ENCODE measurements at places on chromosomes 2 and 18.

DNA sequence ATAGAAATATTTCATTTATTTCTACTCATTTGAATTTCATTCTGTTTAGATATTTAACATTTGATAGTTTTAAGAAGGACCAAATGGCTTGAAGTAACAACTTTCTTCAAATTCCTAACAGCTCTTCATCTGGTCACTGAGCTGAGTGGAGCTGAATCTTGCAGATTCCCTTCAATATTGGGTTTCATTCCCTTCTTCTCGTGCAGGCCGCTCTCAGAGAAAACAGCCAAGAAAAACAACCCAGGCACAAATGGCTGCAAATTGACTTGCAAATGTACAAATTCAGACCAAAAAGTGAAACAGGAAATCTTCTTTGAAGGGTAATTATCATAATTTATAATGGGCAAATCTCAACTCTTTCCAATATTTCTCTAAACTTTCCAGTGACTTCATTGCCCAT, 30.3 kb upstream of the GCG start:
- DNase-seq, result no peak

GRCh38 chr2:8203364-8203763, 478.5 kb upstream of the ID2 start:
- no peak for DNase-seq

GRCh38 chr2:47189635-47190034, 34.5 kb upstream of the STPG4 start:
- no peak for DNase-seq

DNA sequence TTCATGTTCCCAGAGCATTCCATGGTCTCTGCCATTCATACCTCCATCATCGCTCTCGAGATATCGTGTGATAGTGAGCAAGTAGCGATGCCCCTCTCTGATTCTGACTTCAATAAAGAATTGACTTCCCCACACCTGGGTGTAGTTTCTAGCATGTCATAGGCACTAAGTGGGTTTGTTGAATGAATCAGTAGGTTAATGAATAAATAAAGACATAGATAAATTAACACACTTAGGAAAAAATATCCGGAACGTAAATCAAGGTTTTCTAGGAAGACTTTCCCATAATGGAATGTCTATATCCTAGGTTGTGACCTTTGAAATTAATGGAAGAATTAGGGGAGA, 159.1 kb downstream of the DOCK10 start:
- no peak for DNase-seq

- DNase-seq, result no peak
Observed at GRCh38 chr2:85810371-85811179, 56.8 kb downstream of the ATOH8 start.

DNA sequence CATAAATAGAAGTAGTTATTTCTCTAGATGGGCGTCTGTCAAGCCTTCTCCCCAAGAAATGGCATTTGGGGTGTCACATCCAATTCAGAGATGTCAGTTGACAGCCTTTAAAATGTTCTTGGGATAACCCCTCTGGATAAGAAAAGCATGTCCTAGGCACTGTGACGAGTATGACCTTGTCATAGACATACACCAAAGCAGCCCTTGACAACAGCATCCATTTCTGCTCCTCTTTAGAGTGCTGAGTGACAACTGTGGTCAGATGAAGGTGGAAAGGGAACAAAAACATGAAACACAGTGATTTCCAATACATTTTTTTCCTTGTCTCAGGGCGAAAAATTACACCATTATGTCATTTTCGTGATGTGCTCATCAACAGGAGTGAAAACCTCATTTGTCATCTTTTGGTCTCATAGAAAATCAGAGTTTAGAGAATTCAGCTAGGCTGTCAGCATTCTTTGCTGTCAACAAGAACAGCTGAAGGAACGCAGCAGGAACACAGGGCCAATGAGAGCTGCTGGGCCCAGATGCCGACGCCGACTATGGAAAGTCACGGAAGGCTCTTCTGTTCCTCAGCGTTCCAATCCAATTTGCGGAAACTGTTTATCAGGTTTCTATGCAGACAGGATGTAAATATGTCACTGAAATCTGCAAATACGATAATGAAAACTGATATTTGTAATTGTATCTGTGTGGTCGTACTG, 193.2 kb downstream of the ICOS start:
- no peak for DNase-seq
